Caki2 (cell line): ENCODE measurements at places on chromosomes 4 and X. TPM values are rescaled to one million over a fixed set of nuclear protein-coding genes. Genes with fewer than 3 reads are reported as not detected.

DNA sequence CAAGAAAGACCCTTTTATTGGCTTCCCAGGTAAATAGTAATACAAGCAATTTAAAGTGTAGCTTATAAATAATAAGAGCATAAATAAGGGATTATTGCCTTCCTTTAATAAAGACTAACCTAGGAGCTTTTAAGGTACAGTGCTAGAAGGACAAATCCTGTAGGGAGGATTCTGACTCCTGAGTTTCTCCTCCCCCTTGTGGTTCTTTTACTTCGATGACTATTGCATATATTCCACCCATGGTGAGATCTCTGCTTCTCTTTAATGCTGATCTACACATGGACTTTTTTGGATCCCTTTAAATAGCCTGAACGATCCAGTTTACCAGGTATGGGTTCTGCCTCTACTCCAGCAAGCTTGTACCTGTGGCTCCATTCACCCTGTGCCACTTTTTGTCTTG is 2.5 kb downstream of the GALNT7 start:
- peak; percentile 30 for DNase-seq

DNA sequence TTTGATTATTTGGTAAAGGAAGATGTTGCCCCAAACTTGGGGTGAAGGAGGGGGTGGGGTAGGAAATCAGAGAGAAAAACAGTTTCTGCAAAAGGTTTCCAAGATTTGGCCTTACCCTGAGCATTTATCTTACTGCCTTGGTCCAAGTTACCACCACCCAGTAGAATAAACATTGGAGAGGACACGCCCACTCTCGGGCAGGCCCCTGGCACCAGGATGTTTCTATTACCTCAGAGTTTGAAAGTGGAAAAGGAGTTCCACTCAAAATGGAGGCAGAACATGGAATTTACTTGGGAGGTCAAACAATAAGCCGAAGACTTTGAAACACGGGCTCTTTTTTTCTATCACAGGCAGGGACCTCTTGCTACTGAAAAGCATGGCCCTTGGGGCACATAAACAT is 113.7 kb downstream of the CHRNA9 start:
- no peak for DNase-seq

GRCh38 chr4:123812066-123812390 is 415.4 kb downstream of the SPRY1 start:
- no peak for DNase-seq

DNA sequence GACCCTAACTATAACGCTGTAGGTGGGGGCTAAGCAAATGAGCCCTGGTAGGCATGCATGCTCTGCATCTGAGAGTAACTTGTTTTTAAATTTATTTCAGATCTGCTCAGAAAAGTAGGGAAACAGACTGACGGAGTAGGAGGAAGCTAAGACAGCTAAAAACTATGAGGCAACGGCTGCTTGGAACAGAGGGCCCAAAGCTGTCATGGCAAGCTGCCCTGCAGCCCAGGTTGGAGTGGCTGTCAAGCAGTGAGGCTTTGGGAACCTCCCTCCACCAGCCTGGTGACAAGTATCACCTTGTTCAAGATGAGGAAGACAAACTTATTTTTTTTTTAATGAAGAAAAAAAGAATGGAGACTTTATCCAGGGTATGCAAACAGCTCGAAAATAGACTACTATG is 439.8 kb downstream of the NLGN4X start:
- no peak for DNase-seq

GRCh38 chrX:19990556-19991349 is at the start of gene BCLAF3:
Gene BCLAF3, minus strand, starts transcription at chrX:19991061. Its CDS starts 20,797 bp downstream, at chrX:19970264.
- DNase-seq = peak; percentile 86

DNA sequence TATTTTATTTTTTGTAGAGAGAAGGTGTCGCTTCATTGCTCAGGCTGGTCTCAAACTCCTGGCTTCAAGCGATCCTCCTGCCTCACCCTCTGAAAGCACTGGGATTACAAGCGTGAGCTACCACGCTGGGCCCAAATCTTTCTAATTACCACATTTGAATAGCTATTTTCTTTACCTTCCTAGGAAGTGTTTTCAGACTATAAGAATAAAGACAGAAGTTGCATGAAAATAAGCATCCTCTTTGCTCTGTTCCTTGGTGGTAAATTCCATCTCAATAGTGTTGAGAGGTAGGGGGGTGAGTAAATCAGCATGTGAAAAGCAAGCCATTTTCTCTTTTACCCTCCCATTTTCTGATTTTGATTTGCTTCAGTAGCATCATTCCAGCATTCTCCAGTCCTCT is 122.4 kb downstream of the LARP7 start:
- no peak for DNase-seq

- no peak for DNase-seq
Observed at GRCh38 chrX:63656871-63657580, 128.0 kb downstream of the ARHGEF9 start.

DNA sequence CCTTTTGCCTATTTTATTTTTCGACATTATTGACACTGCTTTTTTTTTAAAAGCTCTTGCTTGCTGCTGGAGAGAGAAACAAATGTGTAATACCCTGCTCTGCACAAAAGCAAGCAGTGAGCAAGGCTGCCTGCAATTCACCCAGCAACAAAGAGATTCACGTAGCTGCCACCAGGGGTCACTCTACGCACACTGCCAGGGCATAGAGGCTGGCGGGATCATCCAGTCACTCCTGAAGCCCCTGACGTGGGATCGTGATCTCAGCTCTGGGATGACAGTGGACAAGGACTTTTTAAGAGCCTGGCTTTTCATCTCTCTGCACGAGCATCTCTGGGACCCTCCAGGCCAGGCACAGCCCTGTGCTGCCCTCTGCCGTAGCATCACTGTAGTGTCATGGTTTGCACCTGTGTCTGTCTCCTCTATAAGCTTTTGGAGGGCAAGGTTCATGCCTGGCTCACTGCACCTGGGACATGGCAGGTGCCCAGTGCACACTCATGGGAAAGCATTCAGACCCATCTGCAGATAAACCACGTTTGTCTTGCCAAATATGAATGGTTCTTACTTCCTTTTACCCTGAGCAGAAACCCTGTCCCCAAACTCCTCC is 19.8 kb downstream of the C4orf50 start:
- peak; percentile 50 for DNase-seq

GRCh38 chr4:174435974-174436373 is 86.3 kb downstream of the HPGD start:
- DNase-seq = no peak

GRCh38 chr4:121030711-121031110 is 41.6 kb downstream of the NDNF start:
- no peak for DNase-seq

DNA sequence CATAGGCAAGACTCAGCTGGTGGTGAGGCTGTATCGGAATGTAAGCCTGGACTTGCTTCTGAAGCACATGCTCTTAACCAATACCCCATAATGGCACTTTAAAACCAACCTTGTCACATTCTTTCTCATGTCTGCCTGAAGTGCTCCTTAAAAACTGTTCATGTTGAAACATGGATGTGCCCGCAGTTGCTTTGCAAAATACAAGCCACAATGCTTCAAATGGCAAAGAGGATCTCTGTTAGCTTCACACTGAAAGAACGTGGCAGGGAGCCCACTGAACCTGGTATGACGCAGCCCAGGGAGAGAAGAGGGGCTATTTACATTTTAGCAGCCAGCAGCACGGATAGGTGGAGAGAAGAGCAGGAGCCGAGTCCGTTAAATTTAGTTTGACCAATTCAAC is 29.3 kb downstream of the SOD3 start:
- no peak for DNase-seq

DNA sequence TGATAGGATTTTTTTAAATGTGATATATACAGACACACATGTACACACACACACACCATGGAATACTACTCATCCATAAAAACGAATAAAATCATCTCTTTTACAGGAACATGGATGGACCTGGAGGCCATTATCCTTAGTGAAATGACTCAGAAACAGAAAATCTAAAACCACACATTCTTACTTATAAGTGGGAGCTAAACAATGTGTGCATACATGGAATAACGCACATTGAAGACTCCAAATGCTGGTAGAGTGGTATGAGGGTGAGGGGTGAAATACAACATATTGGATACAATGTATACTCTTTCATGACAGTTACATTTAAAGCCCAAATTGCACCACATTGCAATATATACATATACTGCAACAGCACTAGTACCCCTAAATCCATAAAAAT is 120.2 kb upstream of the ADGRL3 start:
- DNase-seq = no peak

GRCh38 chrX:94908171-94908570 is 1234.2 kb downstream of the FAM133A start:
- DNase-seq = no peak

GRCh38 chr4:158850800-158851644 is 82.2 kb downstream of the FNIP2 start:
- DNase-seq = peak; percentile 37

- DNase-seq = peak; percentile 2
Observed at GRCh38 chrX:126137899-126138298, 28.2 kb downstream of the DCAF12L2 start.

DNA sequence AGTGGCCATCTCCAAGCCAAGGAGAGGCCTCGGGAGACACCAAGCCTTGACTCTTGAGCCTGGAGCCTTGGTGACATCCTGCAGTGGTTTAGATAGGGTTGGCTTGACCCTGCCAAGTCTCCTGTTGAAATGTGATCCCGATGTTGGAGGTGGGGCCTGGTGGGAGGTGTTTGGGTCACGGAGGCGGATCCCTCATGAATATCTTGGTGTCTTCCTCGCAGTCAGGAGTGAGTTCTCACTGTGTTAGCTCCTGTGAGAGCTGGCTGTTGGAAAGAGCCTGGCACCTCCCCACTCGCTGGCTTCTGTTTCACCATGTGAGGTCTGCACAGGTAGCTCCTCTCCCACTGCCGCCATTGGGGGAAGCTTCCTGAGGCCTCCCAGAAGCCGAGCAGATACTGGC is 38.8 kb downstream of the ADRA2C start:
- DNase-seq = no peak

- DNase-seq = peak; percentile 37
Observed at GRCh38 chrX:112759512-112759911, 79.8 kb upstream of the LHFPL1 start.

DNA sequence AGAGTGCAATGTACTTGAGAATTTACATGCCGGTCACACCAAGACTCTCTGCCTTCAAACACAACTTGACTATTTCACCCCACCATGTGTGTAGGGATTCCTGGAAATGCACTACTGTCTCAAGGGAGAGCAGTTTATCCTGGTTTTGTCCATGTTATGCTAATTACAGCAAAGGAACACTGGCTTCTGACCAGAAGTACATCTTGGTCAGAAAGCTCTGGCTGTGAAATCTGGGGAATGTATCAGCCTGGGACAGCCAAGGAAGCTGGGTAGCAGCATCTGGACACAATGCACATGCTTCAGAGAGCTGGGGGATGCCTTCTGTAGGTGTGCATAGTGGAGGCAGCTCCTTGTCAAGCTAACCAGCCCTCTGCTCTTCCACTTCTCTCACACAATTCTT is 1432.6 kb upstream of the TENM3 start:
- DNase-seq = no peak

GRCh38 chr4:78644744-78645330 is 93.3 kb downstream of the ANXA3 start:
- peak; percentile 73 for DNase-seq

DNA sequence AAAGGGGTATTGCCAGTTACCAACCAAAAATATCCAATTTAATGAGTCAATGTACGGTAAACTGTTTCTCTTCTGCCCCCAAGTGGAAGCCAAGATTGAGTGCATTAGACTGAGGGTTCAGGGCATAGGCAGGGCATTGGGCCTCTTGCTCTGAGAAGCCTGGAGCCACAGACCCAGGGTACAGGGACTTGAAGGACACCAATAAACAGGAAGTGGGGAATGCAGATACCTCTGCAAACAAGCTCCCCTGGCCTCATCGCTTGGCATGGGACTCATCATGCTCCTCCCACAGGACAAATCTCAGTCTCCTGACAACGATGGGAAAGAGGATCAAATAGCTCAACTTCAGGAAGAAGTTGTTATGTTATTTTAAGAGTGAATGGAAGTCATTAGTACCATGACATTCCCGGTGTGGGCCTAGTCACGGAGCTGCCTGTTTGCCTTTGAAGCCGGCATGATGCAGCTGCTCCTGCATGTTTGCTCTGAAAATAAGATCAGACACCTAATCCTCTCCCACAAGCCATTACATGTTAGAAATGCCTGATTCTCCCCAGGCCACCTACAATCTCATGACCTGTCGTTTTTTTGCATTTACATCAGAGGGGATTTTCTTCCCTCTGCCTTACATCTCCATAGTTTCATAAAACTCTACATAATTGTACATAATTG is 224.2 kb downstream of the RCHY1 start:
- no peak for DNase-seq

DNA sequence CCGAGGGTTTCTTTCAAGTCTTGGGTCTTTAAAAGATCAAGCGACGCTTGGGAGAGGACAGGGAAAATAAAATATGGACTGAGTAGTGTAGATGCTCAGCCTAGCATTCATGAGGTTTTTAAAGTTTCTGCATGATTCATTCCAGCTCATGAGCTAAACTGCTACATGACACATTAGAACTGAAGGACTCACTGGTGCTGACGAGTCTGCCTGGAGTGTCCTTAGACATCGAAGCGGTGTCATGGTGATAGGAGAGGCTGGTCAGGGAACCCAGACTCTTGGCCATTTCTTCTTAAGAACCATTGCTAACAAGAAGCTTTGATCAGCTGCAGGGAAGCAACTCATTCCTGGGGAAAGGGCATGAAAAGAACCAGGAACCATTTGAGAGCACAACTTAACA is 158.6 kb downstream of the TRIML1 start:
- no peak for DNase-seq

DNA sequence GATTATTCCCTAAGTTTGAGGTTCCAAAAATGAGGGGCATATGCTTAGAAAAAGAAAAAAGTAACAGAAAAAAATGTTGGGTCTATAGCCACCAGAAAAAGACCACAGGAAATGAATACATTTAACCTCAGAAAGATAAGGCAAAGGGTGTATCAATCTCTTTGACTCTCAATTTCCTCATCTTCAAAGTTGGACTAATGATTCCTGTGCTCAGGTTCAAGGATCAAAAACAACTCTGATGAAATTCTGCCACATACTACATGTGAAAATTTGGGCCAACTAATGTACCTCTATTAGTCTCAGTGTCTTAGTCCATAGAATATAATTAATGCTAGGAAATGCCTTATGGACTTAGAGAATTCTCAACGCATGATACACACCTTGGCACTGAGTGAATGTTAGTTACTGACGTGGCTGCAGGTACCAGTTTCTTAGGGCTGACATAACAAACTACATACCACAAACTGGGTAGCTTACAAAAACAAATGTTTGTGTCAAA is 257.7 kb downstream of the ANKRD50 start:
- no peak for DNase-seq

The HADH gene
- 20.8 and 30.7 TPM in 2 replicates for total RNA-seq

The GUCY1B1 gene
- total RNA-seq = 33.8 and 35.6 TPM in 2 replicates

The TEX13C gene
- not detected in 2 replicates for total RNA-seq

The RIBC1 gene
- 0.84 and 1.1 TPM in 2 replicates for total RNA-seq

The GAGE12J gene
- not detected in 2 replicates for total RNA-seq

The SLC26A1 gene
- 3.0 and 6.9 TPM in 2 replicates for total RNA-seq

The TCEAL7 gene
- total RNA-seq = not detected in 2 replicates

The CCDC160 gene
- total RNA-seq = not detected in 2 replicates

The SHOX gene
- not detected in 2 replicates for total RNA-seq

The NDST4 gene
- not detected in 2 replicates for total RNA-seq

The STATH gene
- total RNA-seq = not detected in 2 replicates
